HT1080 (cell line): ENCODE measurements at places on chromosomes 6 and 20.

- DNase-seq = no peak
Observed at GRCh38 chr6:118705544-118706491, 54.4 kb upstream of the CEP85L start.

DNA sequence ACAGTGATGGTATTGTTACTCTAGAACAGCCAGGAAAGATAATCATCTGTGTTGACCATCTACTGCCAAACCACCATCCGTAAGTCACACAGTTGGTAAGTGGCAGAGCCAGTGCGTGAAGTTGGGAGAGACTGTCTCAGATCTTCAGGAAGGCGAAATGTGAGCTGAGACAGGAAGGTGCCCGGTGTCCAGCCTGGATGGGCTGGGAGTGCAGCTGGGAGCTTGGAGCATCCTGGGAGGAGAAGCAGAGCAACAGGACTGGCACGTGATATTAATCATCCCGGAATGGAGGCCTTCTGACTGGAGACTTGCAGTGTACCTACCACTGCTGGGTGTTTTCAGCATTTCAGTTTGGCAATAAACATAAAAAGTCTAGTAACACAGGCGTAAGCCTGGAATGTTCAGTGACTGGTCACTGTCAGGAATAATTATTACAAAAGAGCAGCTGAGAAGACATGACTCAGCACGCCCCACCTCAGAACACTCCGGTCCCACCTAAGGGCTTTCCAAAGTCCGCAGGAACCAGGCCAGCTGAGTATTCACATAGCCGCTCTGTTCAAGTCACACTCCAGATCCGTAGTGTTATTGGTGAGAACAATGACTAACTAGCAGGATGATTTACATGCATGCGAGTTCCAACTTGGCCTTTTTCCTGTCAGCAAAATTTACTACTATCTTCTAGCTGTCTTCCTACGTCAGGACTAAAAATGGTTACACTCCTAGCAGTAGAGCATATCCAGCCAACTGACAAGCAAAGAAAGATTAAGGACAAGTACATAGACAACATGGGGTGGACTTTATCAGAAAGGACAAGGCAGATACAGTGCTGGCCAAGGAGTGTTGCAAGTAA lies 45.1 kb upstream of the PNRC1 start:
- DNase-seq = peak; percentile 77

DNA sequence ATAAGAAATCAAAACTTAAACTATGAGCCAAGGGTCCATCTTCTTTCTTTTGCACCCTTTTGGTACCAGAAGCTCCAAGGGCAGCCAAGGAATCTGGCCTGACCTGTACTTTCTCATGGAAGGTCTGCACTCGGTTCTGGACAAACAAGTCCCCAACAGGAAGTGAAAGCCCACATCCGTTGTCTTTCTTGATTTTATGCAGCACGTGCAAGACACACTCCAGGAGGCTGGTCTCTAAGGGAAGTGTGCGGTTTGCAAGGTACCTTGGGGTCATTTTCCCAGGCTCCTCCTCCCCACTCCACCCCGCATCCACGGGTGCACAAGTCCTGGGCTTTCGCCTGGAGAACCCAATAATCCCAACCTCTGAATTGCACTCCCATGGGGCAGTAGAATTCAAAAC lies 101.9 kb downstream of the NFATC2 start:
- peak; percentile 64 for DNase-seq

- DNase-seq = no peak
Observed at GRCh38 chr6:93059911-93060310, 359.4 kb downstream of the EPHA7 start.

GRCh38 chr20:11544029-11544678 lies 373.5 kb upstream of the BTBD3 start:
- peak; percentile 61 for DNase-seq

- no peak for DNase-seq
Observed at GRCh38 chr6:134519465-134519864, 201.6 kb upstream of the SGK1 start.

GRCh38 chr6:167750956-167751358 lies 75.8 kb upstream of the AFDN start:
- DNase-seq = no peak

- no peak for DNase-seq
Observed at GRCh38 chr6:30341728-30342127, 3.2 kb upstream of the RPP21 start.

- DNase-seq = no peak
Observed at GRCh38 chr6:147961481-147962141, 381.0 kb upstream of the SASH1 start.

GRCh38 chr6:105389543-105389942 lies 13.3 kb downstream of the PREP start:
- no peak for DNase-seq

- no peak for DNase-seq
Observed at GRCh38 chr6:119256978-119257462, 92.5 kb downstream of the MAN1A1 start.

GRCh38 chr6:54980511-54981275 lies 134.1 kb downstream of the FAM83B start:
- peak; percentile 49 for DNase-seq

- DNase-seq = no peak
Observed at GRCh38 chr20:47063407-47063806, 168.8 kb downstream of the EYA2 start.

DNA sequence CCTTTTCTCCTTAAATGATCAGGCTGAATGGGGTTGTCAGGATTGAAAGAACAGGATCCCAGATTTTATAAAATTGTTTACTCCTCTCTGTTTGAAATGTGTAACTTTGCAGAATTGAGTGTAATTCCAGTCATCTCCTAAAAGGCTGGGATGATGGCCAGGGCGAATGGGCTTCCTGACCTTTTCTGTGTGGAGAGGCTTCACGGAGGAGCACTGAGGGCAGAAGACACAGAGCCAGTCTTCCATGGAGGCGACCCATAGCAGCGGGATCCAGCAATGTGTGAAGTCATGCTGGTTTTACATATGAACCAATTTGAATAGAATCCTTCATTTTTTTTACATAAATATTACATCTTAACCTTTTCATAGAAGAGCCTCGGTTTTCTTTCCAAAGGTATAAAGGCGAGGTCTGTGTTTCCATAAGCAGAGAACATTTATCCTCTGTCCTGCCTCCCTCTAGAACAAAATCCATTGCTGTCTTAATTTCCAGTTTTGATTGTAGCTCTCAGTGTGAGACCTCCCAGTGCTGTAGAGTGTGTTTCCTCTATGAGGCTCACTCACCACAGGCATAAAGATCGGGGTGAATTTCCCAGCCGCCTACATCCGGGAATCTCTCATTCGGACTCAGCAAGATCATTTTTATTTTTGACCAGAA lies 369.7 kb upstream of the FLRT3 start:
- DNase-seq = no peak

GRCh38 chr6:21648475-21649050 lies 55.0 kb downstream of the SOX4 start:
- no peak for DNase-seq

- no peak for DNase-seq
Observed at GRCh38 chr20:37955511-37955910, 52.6 kb downstream of the VSTM2L start.

DNA sequence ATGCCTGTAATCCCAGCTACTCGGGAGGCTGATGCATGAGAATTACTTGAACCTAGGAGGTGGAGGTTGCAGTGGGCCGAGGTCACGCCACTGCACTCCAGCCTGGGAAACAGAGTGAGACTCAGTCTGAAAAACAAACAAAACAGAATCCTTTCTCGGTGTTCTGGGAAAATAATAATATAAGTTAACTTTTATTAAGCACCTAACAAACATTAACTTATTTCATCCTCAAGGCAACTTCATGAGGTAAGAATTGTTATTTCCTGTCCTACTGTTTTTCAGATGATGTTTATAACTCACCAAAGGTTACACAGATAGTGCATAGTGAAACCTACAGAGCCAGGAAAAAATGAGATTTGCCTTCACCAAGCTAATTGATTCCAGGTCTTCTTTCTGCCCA lies 221.4 kb downstream of the PHACTR1 start:
- DNase-seq = no peak

DNA sequence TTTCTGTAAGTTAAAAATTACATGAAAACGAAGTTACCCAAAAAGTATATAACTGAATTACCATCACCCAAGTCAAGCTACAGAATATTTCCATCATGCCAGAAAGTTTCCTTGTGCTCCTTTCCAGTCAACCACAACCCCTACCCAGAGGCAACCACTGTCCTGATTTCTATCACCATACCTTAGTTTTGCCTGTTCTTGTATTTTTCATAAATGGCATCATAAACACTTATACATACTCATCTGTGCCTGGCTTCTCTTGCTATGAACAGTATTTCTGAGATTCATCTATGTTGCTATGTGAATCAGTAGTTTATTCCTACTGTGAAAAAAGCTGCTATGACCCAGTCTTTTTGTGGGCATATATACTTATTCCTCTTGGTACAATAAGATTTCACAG lies 7.4 kb downstream of the FKBP5 start:
- DNase-seq = no peak

GRCh38 chr6:118246406-118246805 lies 301.7 kb upstream of the PLN start:
- no peak for DNase-seq

DNA sequence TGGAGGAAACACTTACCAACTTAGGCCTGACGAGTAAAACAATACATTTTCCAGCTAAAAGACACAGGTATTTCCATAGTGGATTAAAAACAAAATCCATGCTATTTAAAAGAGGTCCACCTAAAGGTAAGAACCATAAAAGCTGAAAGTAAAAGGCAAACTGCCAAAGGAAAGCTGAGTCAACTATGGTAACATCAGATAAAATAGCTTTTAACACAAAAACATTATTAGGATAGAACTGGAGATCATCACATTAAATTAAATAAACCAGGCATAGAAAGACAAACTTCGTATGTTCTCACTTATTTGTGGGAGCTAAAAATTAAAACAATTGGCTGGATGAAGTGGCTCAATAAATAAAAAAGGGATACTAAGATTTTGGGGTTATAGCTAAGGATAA lies 166.8 kb upstream of the SLC22A16 start:
- DNase-seq = no peak

DNA sequence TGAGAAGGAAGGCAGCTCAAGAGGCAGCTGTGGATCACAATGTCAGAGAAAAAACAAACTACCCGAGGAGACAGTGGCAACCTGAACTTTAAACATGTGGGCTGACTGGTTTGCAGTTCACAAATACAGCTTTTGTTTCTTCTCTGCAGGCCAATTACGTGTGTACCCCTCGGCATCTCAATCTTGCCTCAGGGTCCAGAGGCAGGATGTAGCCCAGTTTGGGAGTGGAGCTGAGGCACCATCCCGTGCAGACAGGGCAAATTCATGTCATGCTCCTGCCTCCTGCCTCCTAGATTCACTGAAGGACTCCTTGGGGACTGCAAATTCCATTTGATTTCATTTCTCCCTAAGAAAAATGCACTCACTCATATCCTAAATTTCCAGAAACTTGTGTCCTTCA lies 94.2 kb upstream of the KCNK16 start:
- peak; percentile 94 for DNase-seq

DNA sequence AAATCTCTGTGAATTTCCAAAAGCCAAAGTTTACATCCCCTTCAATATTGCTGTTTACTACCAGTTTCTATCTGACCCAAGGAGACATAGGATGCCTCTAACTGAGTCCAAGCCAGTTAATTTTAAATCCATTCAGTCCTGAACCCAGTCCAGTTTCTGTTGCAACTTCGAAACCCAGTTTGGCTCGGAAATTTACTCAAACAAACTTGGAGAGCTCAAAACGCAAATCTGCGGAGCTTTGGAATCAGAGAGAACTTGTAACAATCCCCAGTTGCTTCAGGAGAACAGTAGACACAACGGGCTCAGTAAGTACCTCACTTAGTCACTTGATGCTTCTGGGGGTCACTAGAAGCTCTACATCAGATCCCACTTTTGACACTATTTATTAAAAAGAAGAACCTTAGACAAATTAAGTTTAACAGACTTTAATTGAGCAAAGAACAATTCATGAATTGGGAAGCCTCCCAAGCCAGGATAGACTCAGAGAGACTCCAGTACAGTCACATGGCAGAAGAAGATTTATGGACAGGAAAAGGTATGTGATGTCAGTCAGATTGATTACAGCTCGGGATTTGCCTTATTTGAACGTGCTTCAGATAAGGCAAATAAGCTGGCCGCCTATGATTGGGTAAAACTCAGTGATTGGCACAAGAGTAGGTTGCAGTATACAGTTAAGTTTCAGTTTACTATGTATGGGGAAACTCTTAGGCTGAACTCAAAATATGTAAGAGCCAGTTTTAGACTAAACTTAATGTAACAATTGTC lies 118.0 kb downstream of the RFPL4B start:
- DNase-seq = no peak

- DNase-seq = no peak
Observed at GRCh38 chr6:111423960-111424846, 58.8 kb downstream of the REV3L start.

GRCh38 chr6:108945681-108946159 lies 97.5 kb downstream of the ARMC2 start:
- no peak for DNase-seq

GRCh38 chr6:39681674-39682121 lies 43.5 kb downstream of the KIF6 start:
- DNase-seq = no peak

DNA sequence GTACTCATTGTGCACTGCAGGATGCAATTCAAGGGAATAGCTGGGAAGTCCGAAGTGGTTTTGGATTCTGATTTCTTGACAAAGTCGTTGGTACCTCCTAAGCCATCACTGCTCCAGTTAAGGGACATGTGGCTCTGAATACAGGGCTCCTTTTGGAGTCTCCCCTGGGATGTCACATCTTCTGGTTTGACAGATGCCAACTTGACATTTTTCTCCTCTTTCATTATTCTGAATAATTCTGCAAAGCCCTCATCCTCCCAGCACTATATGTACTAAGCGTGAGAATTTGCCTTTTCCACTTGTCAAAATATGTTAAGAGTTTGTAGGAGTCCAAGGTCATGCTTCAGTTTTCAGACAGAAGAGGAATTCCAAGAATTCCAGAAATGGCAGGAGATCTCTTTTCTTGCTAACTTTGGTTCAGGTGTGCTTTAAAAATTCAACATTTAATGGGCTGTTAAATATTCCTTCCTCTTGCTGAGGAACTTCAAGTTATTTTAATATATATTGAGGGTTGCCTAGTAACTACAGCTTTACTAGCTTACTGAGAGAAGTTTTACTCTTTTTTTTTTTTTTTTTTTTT lies 38.7 kb downstream of the DOK5 start:
- DNase-seq = no peak

GRCh38 chr6:2876210-2877056 lies 26.7 kb downstream of the SERPINB9 start:
- peak; percentile 83 for DNase-seq

- DNase-seq = no peak
Observed at GRCh38 chr20:51458751-51459439, 83.6 kb downstream of the NFATC2 start.

DNA sequence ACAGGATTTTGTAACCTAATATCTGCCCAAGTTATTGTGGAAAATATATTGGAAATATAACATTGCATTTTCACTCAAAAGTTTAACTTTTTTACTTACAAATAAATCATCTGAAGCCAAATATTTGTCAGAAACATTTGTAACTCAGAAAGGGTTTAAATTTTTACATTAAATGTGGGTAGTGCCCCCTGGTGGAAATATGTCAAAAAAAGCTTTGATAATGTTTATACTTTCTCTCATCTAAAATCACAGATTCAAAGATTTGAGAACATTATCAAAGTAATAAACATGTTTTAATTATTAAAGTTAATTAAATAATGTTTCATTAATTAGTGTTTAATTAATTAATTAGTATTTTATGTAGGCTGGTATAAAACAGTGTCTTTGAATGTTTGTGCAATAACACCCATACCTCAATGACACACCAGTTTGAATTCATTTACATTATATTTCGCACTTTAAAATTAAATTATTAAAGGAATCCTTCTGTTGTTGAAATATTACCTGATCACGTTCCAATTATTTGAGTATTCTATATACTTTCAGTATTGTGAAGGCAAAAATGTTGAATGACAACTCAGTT lies 320.1 kb upstream of the FKBP1C start:
- DNase-seq = no peak
